ENCODE measurements at places on chromosomes 2 and 18.

DNA sequence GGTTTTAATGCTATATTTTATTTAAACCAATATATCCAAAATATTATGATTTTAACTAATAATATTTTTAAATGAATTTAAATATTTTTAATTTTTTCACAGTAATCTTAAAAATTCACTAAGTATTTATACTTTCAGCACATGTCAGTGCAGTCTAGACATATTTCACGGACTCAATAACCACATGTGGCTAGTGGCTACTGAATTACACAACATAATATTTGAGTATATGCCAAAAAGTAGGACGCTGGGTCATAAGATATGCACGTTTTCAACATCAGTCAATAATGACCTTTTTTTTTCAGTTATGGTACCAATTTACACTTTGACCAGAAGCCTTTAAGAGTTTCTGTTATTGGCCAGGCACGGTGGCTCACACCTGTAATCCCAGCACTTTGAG is 117.7 kb downstream of the GFPT1 start:
- DNase-seq: no peak

GRCh38 chr2:97819754-97820153 is 106.4 kb downstream of the ZAP70 start:
- DNase-seq: no peak

DNA sequence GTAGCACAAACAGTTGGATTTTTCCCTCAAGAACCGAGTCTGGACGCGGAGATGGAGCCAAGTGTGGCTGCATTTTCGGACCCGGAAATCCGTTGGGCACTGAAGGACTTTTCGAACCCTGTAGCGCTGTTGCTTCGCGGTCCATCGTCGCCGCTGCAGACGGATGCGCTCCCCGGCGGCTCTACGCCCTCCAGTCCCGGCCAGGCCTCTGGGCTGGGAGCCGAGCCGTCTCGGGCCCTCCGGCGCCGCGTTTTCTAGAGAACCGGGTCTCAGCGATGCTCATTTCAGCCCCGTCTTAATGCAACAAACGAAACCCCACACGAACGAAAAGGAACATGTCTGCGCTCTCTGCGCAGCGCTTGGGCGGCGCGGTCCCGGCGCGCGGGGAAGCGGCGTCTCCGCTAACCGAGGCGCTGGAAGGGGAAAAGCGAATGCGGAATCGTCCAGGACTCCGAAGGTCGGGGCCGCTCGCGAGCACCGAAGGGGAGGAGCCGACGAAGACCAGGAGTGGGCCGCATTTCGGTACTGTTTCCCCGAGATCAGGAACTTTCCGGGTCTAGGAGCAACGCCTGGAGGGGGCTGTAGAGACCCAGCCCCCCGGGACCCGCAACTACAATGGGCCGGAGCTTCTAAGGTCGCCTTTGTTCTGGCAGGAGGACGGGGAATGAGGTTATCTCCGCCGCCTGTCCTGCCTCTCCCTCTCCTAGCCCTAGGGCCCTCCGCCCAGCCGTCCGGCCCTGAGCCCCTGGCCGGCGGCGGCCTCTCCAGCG is 3.2 kb downstream of the EMX1 start:
- DNase-seq: no peak

DNA sequence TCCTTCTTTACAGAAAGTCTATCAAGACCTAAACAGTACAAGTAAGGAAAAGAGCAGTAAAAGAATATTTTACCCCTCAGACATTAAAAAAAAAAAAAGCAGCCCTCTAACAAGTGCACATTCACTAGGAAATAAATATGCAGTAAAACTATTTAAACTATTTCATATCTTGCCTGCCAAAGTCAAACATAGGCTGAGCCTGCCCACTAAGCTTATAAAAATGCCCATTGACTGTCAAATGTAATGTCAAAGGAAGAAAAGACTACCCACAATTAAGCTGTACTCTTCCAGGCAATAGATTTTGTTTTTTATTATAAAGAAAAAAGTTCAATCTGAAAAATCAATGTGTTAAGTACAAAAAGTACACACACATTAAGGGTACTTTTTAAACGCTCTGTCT is 11.8 kb downstream of the ALS2 start:
- no peak for DNase-seq

GRCh38 chr2:142140434-142140845 is 9.6 kb upstream of the LRP1B start:
- DNase-seq: peak; percentile 45

DNA sequence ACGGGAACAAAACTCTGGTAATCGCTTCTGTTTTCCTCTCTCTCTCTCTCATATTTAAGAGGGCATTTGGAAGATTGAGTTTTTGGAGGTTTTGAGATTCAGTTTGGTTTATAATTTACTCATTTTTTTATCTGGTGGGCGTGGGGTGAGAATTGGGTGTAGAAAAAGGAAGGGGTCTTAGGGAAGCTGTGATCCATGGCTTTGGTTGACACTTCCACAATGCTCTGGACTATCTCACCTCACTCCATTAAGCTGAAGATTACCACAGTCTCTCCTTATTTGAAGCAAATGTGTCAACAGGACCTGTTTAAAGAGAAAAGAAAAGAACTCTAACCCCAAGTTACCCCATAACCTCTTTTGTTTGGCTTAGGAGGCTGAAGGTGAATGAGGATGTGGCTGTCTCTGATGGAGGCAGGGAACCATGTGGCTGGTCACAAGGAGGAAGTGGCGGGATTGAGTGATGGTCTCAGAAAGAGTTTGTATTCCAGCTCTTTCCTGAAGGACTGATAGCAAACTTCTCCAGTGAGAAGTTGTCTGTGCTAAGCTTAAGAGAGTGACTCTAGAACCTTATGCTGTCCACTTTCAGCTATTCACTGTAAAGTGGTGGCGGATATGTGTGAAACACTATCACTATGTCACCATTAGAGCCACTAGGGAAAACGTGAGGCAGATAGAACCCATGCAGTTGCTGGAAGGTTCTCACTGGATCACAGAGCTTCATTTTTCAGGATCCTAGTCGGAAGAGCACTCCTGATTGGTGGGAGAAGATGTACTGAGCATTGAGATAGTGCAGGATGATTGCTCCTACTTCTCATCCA is 934 bp downstream of the ZNF804A start:
- DNase-seq: peak; percentile 83

- no peak for DNase-seq
These were observed 75.4 kb upstream of the AQP4 start for GRCh38 chr18:26940744-26941398.

- DNase-seq: no peak
These were observed 435 bp downstream of the ADCY3 start for GRCh38 chr2:24919506-24920097.

All from KBM-7 (cell line).